KG1 (cell line): ENCODE measurements at places on chromosomes 1 and 21.

GRCh38 chr1:224014330-224014649, 99.6 kb upstream of the FBXO28 start:
- DNase-seq, result no peak

DNA sequence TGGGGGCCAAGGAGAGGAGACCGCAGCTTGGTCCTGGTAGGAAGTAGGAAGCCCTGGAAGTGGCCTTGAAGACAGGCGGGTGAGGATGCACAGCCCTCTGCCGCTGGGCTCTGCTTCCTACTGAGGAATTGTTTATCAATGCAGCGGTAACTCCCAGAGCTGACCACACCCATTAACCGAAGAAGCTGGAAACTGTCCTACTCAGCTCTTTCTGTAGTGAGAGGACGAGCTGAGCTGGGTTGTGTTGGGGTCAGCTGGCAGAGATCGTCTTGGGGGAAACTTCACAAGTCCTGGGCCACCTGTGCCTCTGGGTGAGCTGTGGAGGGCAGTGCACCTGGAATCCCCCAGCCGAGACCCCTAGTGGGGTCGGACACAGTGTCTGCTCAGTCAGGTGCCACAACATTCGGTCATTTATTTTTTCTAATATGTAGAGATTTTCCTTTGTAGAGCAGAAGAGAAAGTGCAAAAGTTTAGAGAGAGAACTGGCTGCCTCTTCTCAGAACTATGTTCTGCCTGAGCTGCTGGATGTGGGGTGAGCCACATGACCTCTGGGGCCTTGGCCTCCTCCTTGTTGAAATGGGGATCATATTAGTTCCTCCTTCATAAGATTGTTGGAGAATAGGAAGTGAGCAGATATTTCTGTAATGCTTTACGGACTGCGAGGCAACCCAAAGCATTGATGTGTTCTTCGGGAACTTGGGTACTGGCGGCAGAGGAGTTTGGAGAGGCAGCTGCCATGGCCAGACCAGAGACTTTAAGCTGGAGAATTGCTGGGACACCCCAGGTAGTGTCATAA, 3.6 kb downstream of the NECAP2 start:
- DNase-seq, result no peak

GRCh38 chr1:115433483-115433882, 95.4 kb upstream of the NGF start:
- no peak for DNase-seq

GRCh38 chr1:20868263-20868662, 81.2 kb upstream of the HP1BP3 start:
- no peak for DNase-seq

DNA sequence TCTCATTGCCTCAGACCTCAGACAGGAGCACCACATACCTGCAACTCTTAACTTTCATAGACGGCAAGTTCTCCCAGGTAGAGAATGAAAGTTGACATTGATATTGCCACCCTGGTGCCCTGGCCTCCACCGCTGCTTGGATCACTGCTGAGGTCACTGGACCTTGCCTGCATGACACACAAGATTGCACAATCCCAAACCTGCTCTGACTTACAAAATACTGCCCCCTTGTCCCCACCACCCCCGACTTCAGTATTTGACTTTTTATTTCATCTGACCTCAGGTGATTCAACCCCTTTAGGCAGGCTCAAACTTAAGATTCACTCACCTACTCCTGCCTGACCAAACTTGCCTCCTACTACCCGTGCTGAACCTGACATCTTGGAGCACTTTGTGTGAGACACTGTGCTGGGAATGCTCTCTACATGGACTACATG, 43.1 kb upstream of the S1PR1 start:
- DNase-seq, result no peak

DNA sequence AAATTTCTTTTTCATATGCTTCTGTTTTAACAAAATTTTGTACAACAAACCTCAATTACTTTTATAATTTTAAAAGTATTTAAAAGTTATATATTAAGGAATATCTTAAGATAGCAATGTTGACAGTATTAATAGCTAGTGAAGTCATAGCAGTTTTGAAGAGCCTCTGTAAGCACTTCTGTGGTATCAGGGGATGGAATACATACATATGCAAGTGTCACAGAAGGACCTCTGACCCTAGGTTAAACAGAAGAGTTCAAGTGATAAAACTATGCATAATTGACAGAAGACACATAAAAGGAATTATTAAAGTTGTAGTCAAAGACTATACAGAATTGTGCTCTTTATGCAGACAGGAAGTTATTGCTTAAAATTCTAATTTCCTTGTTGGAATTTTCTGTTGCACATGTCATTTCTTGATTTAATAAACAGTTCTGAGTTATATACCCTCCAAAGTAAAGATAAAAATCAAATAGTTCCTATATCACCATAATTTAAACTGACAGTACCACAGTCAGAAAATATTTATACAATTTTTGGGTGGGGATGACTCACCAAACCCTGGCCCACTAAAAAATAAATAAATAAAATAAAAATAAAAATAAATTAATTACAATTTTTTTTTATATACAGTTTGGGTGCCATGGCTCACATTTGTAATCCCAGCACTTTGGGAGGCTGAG, 27.1 kb downstream of the IPP start:
- no peak for DNase-seq

DNA sequence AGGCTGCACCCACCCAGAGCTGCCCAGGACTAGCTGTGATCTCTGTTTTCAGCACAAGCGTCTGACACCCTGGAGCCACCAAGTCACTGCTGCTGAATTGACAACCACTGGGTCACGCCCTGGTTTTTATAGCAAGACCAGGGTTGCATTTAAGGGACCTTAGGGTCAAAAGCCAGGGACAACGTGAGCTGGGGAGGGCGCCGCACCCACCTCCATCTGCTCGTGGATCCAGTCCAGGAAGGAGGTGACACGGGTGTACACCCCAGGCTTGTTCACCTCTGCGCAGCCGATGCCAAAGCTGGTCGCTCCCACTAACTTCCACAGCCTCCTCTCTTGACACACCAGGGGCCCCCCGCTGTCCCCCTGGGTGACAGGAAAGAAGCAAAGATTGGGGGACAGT, 9.2 kb upstream of the TFF1 start:
- DNase-seq, result no peak

- no peak for DNase-seq
Observed at GRCh38 chr1:115193046-115193828, 103.9 kb upstream of the TSPAN2 start.

- no peak for DNase-seq
Observed at GRCh38 chr21:29232530-29233255, 66.0 kb upstream of the BACH1 start.

- no peak for DNase-seq
Observed at GRCh38 chr1:207868251-207868773, 42.6 kb downstream of the CD34 start.

GRCh38 chr1:224873434-224874369, 55.8 kb upstream of the DNAH14 start:
- DNase-seq, result no peak

- peak; percentile 44 for DNase-seq
Observed at GRCh38 chr21:34073032-34073748, at the start of the genes MRPS6 and SLC5A3. Gene MRPS6 (plus strand): TSS chr21:34073578. CDS start chr21:34073701, 123 bp downstream. Gene SLC5A3 (plus strand): TSS chr21:34073578. CDS start chr21:34095199, 21,621 bp downstream.
